ENCODE measurements at places on chromosomes 6 and 20.

GRCh38 chr20:40960101-40960500 lies 68.5 kb upstream of the TOP1 start:
- no peak for DNase-seq

DNA sequence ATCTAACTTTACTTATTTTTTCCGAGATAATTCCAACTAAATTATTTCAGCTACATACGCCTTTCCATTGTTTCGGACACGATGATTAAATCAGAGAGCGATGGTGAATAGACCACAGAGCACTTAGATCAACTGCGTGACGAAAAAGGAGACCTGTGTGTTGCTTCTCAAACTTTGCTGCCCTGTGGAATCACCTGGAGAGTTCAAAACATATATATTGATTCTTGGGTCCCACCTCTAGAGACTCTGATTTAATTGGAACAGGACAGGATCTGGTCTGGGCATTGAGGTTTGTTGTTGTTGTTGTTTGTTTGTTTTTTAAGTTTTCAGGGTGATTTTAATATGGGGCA lies 401 bp upstream of the TNFRSF21 start:
- no peak for DNase-seq

GRCh38 chr6:110898111-110898510 lies 23.5 kb downstream of the AMD1 start:
- DNase-seq: no peak

DNA sequence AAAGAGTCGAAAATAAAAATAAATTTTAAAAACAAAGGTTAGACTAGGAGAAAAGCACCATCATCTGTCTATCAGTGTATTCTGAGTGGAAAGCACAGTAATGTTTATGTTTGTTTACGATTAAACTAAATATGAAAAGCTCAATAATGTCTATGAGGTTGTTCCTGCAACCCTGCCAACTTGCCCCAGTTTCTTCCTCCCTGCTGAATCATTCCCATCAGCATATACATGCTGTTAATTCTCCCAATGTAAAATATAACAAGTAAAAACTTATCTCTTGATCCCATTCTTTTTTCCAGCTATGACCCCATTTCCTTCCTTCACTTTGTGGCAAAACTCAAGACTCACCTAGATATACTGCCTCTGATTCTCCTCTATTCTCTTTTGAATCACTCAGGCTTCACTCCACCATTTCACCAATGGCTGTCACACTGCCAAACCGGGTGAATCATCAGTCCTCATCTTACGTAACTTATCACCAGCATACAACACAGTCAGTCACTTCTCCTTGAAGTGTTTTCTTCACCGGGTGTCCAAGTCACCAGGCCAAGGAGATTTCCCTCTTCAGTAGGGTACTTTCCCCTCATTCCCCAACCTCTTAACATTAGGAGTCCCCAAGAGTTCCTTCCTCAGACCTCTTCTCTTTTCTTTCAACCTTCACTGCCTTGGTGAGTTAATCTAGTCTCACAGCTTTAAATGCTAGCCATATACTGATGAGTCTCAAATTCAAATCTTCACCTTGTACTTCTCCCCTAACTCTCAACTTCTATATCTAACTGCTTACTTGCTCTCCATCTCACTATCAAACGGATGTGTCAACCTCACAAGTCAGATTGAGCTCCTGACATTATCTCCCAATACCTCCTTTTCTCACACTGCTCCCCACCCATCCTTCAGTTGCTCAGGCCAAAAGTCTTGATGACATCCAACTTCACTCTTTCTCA lies 6.2 kb downstream of the TMEM242 start:
- DNase-seq: peak; percentile 88

DNA sequence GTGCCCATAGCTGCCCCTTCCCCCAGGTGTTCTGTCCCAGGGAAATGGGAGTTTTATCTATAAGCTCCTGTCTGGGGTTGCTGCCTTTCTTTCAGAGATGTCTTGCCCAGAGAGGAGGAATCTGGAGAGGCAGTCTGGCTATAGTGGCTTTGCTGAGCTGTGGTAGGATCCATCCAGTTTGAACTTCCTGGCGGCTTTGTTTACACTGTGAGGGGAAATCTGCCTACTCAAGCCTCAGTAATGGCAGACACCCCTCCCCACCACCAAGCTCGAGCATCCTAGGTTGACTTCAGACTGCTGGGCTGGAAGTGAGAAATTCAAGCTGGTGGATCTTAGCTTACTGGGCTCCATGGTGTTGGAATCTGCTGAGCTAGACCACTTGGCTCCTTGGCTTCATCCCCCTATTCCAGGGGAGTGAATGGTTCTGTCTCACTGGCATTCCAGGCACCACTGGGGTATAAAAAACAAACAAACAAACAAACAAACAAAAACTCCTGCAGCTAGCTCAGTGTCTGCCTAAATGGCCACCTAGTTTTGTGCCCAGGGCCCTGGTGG lies 24.0 kb downstream of the TNFAIP3 start:
- no peak for DNase-seq

- no peak for DNase-seq
Measured at GRCh38 chr6:10190042-10190441, 224.8 kb downstream of the TFAP2A start.

DNA sequence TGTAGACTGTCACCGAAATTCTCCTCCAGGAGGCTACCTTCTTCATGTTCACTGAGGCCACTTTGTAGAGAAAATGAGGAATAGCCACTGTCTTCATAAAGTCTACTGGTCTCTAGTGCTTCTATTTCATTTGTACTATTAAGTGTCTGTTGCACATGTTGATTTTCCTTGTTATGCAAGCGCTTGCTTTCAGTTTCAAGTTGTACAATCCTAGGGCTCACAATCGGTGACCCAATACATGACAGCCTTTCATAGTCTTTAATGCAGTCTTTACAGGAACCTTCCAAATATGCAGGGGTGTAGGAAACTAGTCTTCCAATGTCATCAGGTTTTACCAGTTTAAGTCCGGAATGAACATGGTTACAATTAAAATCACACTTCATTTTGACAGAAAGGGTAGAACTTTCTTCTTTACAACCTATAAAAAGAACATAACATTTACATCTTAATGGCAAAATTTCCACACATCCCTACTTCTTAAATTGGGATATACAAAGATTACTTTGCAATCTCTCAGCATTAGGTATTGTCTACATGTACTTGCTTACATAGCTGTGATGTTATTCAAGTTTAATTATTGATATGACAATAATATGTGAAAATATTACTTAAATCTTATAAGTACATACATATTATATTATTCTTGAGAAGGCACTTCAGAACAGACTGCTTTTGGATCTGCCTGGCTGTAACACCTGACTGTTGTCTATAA lies 7.5 kb downstream of the FBXO5 start:
- peak; percentile 88 for DNase-seq
